ENCODE measurements at places on chromosomes 1 and 21. TPM values are rescaled to one million over a fixed set of nuclear protein-coding genes. Genes with fewer than 3 reads are reported as not detected.

CFAP45 gene
- 0.51 TPM for polyA plus RNA-seq

ZNF692 gene
- 14.6 TPM for polyA plus RNA-seq

ATAD3C gene
- not detected for polyA plus RNA-seq

LIN28A gene
- polyA plus RNA-seq = not detected

BMP8B gene
- not detected for polyA plus RNA-seq

NKAIN1 gene
- polyA plus RNA-seq = 0.09 TPM

C2CD4D gene
- not detected for polyA plus RNA-seq

EFNA3 gene
- 0.51 TPM for polyA plus RNA-seq

CLEC20A gene
- polyA plus RNA-seq = not detected

PYCR2 gene
- polyA plus RNA-seq = 29.4 TPM

VANGL2 gene
- 3.4 TPM for polyA plus RNA-seq

YRDC gene
- polyA plus RNA-seq = 15.6 TPM

RPE65 gene
- not detected for polyA plus RNA-seq

NGF gene
- 6.7 TPM for polyA plus RNA-seq

MXRA8 gene
- polyA plus RNA-seq = 275 TPM

SPRR2F gene
- polyA plus RNA-seq = not detected

DNA sequence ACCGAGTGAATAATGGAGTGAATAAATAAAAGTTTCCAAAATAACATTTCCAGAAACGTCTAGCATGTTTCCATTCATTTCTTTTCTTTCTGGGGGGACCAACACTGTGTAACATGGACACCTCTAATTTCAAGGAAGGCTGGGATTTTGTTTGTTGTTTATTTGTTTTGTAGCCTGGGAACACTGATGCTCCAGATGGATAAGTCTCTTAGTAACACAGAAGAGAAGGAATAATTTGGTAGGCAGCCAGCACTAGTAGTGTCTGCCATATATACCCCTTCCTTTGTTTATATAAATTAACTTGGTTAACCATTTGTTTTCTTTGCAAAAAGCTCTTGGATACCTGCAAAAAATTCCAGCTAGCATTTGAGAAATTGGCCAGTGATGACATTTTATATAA is 411.4 kb upstream of the DEPDC1 start:
- no peak for DNase-seq

- DNase-seq = no peak
These were observed 96.7 kb upstream of the GNG4 start for GRCh38 chr1:235746245-235746644.

DNA sequence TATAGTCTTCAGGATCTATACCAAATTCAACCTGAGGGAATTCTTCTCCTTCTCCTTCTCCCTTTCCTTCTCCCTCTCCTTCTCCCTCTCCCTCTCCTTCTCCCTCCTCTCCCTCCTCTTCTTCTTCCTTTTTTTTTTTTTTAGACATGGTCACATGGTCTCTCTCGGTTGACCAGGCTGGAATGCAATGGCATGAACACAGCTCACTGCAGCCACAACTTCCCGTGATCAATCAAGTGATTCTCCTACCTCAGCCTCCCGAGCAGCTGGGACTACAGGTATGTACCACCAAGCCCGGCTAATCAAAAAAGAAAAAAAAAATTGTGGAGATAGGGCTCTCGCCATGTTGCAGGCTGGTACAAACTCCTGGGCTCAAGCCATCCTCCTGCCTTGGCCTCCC is 51.5 kb downstream of the DNAI4 start:
- DNase-seq = no peak

GRCh38 chr1:224212618-224213061 is 29.6 kb downstream of the DEGS1 start:
- no peak for DNase-seq

DNA sequence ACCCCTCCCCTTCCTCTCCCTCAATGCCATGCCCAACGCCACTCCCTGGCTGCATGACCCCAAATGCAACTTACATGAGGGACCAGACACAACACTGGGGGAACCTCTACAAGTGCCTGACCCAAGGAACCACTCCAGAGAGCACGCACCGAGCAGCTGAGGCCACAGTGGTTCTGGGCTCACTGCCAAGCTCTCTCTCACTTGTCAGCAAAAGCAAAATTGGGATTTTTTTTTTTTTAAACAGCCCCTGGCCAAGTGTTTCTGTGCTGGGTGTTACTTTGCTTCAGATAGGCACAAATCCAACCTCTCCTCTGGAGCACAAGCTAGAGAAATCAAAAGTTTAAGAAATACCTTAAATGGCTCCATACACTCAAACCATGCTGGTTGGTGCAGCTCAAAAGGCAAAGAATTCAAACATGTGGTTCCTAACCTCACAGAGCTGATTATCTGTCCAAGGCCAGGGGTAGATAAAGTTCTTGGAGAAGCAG is 363.0 kb downstream of the SETD4 start:
- no peak for DNase-seq

DNA sequence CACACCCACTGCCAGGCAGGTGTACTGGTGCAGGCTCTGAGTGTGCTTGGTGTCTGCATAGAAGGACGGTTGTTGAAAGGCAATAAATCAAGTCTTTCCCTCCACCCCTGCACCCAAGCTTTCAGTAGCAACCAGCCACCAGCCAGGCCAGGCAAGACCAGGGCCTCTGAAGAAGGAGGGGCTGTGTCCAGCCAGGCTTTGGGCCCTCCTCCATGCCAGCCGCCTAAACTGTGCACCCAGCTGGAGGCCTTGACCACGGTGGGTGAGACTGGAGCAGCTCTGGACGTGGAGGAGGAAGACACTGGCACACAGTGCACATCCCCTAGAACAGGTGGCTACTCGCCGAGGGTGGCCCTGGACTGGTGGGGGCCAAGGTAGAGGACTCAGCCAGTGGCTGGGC is 4.9 kb downstream of the OLIG2 start:
- DNase-seq = no peak

DNA sequence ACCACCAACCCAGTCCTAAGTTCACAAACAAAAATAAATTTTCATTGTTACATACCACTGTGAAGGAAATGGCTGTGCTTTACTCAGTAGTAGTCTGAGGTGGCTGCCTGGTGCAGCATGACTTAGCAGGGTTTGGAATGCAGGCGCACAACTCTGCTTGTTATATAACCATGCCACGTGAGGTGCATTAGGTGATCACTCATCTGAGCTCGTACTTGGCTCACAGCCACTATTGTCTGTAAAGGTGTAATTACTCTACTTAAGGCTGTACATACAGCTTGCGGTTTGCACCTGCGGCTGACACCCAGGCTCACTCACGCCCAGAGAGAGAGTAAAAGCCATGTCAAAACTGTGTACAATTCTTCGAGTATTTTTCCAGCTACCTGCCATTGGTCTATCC is 599.4 kb downstream of the LTN1 start:
- DNase-seq = no peak

- no peak for DNase-seq
These were observed 48.4 kb upstream of the ZNF326 start for GRCh38 chr1:89946532-89946931.

- DNase-seq = peak; percentile 21
These were observed 34.3 kb upstream of the RAP1GAP start for GRCh38 chr1:21703318-21703963.

DNA sequence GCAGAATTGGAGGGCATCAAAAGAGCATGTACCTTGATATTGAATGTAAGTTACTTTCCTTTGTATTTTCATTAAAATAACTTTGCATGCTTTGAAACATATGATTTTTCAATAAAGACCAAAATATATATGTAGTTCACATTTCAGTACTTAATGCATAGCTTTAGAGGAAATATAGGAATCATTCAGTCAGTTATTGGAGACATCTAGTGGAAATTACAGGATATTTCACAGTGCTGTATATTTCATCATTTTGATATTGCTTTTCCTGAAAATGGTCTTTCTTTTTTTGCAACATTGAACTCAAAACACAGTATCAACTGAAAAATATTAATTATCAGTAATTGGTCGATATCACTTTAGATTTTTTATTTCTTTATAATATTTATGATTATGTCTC is 375.8 kb downstream of the NCAM2 start:
- DNase-seq = no peak

GRCh38 chr21:22796147-22796546 is 1797.9 kb downstream of the NCAM2 start:
- DNase-seq = no peak

GRCh38 chr1:38005195-38006007 is at the start of gene FHL3:
Gene FHL3 (minus strand): TSS chr1:38005514. CDS start chr1:37999412, 6,102 bp downstream.
- DNase-seq = no peak

GRCh38 chr1:85058786-85059185 is 10.5 kb upstream of the MCOLN3 start:
- DNase-seq = no peak

DNA sequence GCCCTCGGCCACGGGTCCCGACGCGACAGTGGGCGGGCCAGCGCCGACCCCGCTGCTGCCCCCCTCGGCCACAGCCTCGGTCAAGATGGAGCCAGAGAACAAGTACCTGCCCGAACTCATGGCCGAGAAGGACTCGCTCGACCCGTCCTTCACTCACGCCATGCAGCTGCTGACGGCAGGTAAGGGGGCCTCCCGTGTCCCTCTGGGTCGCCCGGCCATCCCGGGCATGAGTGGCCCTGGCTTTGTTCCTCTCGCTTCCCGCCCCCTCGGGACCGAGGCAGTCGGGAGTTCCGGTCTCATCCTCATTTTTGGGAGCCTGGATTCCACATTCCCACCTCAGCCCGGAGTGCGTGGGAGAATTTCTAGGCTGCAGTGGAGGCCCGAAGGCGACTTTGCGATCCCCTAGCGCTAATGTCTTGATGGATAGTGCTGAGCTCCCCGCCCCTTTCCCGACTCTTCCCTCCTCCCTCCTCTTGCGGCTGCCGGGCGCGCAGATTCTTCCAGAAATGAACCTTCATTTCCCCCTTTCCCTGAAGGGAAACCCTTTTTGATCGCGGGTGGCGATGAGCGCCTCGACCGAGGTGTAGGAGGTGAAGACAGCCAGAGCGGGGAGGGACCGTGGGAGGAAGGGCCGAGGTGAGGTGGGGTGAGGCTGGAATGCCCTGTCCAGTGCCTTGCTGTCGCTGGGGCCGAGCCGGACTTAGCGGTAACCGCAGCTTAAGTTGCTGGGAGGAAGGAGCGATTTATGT is 705 bp downstream of the KHDRBS1 start:
- peak; percentile 20 for DNase-seq

GRCh38 chr1:48055876-48056764 is 58.9 kb upstream of the TRABD2B start:
- DNase-seq = no peak

DNA sequence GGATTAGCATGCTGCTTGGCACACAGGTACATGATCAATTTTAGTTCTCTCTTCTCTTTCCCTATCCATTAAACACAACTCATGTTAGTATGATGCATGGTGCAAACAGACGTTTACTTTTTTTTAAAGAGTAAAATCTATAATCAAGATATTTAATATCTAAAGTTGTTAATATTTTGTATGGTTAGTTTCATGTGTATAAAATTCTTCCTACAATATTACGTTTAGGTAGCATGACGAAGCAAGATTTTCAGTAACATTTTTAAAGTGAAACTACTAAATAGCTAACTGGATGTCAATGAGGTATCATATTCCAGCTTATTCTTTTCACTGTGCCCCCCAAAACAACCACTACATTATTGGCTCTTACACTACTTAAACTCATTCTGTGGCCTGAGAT is 36.6 kb downstream of the CNIH4 start:
- DNase-seq = no peak

- no peak for DNase-seq
These were observed 140.4 kb upstream of the ADGRL2 start for GRCh38 chr1:81660286-81660685.

GRCh38 chr21:41188486-41189149 is 20.7 kb downstream of the BACE2 start:
- no peak for DNase-seq

GRCh38 chr1:205585835-205586785 is 45.7 kb downstream of the ELK4 start:
- DNase-seq = no peak

DNA sequence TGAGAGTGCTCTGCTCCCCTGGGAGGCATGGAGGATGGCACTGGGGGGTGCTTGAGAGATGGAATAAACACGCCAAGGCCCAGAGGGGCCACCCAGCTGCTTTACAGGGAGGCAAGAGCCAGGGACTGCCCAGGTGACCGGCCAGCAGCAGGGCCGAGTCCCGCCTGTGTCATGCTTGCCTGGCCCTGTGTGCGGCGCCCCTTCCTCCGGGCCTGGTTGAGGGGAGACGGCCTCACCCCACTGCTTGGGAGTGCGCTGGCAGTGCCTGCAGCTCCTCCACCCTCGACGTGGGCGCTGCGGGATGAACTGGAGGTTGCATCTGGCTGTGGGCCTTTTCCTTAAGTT is 33.1 kb upstream of the COL6A2 start:
- DNase-seq = no peak

GRCh38 chr1:76562292-76562691 is 305.0 kb upstream of the ST6GALNAC5 start:
- DNase-seq = no peak

- no peak for DNase-seq
These were observed 4.3 kb downstream of the MEGF6 start for GRCh38 chr1:3606779-3607702.

DNA sequence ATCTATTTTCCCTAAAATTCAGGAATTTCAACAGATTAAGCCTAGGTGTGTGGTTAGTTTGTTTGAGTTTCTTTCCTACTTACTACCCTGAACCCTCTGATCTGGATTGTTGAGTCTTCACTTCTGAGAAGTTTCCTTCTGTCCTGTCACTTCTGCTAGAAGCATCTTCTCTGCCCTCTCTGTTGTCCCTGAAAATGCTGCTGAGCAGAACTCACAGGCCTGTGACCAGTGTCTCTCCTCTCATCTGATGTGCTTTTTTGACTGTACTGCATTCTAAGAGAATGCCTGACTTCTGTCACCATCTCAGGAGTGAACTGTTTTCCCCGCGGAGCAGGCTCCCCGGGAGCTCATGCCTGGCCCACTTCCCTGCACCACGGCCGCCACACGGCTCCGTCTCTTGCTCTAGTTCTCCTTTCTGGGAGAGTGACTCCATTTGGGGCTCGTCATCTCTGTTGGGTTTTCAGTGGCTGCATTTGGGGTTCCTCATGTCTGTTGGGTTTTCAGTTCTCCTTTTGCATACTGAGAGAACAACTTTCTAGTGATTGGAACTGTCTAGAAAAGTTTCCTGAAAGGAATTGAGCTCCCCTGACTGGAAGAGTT is 77.9 kb downstream of the POFUT2 start:
- DNase-seq = no peak

GRCh38 chr1:209354111-209354839 is 229.2 kb upstream of the CAMK1G start:
- DNase-seq = peak; percentile 75

DNA sequence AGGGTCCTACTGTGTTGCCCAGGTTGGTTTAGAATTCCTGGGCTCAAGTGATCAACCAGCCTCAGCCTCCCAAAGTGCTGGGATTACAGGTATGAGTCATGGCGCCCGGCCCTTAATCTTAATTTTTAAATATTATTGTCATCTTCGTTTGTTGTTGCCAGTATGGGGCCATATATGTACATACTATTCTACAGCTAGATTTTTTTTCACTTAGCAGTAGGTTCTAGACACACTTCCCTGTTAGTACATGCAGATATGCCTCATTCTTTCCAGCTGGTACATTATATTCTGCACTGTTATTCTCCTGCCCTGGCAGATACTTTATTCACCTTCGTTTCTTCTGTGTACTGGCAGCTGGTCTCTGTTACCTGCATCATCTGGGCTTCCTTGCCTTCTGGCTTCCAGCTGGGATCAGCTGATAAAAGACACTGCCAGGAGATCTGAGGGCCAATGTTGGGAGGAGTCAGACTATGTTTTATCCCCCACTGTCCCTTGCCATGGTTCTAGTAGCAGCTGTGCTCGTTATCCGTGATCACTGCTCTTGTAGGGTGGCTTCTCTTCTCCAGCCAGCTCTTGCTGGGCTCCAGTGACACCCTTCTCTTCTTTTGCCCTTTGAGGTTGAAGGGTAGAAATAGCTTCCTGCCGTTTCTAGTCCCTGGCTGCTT is 24.7 kb downstream of the ST3GAL3 start:
- DNase-seq = no peak

GRCh38 chr1:31651089-31651420 is 6.4 kb upstream of the PEF1 start:
- no peak for DNase-seq

Measured in AG04450 (cell line).